ENCODE measurements at places on chromosomes 2 and 18. TPM values are rescaled to one million over a fixed set of nuclear protein-coding genes. Genes with fewer than 3 reads are reported as not detected.

The RAX gene
- polyA plus RNA-seq: not detected

The IRS1 gene
- polyA plus RNA-seq: 0.20 TPM

DNA sequence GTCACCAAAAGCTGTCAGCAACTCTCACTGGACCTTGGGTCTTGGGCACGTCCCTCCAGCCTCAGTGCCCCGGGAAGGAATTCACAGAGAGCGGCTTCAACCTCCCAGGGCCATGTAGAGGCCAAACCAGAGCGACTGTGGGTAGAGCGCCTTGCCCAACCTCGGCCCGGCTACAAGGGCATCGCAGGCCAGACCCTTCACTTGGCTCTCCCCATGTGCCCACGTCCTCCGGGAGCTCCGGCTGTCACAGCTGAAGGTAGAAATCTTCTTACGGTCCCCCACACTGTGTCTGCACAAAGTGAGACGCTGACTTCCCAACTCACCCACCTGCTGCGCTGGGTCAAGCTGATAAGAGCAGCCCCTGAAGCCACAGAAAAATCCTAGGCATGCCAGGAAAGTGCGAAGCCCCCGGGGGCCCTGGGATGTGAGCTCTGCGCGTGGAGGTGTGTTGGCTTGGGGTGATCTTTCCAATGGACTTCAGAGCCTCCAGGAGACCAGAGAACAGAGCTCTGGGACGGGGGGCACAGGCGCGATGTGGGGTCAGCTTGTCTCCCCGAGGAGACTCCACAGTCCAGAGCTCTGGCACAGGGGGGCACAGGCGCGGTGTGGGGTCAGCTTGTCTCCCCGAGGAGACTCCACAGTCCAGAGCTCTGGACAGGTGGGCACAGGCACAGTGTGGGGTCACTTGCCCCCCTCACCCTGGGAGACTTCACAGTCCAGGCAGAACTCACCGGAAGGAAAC lies 105.5 kb downstream of the RTP5 start:
- no peak overlapping the region for H3K4me3 ChIP-seq
- no peaks in the 10 kb centered on the region for H3K4me1 ChIP-seq
- H3K36me3 ChIP-seq: no peaks in the 10 kb centered on the region
- H3K27me3 ChIP-seq: no peaks in the 10 kb centered on the region

DNA sequence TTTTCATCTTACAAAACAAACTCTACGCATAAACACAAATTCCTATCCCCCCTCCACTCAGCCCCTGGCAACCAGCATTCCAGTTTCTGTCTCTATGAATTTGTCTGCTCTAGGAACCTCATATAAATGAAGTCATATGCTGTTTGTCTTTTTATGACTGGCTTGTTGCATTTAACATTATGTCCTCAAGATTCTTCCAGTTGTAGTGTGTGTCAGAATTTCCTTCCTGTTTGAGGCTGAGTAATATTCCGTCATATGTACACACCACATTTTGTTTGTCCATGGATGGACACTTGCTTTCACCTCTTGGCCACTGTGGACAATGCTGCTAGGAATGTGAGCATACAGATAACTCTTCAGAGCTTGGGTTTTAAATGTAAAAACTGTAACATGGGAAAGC lies 272.1 kb downstream of the GBX2 start:
- no peak overlapping the region for H3K27ac ChIP-seq
- H3K27me3 ChIP-seq: no peaks in the 10 kb centered on the region
- H3K4me3 ChIP-seq: no peak overlapping the region
- H3K4me1 ChIP-seq: no peaks in the 10 kb centered on the region
- H3K36me3 ChIP-seq: no peaks in the 10 kb centered on the region

DNA sequence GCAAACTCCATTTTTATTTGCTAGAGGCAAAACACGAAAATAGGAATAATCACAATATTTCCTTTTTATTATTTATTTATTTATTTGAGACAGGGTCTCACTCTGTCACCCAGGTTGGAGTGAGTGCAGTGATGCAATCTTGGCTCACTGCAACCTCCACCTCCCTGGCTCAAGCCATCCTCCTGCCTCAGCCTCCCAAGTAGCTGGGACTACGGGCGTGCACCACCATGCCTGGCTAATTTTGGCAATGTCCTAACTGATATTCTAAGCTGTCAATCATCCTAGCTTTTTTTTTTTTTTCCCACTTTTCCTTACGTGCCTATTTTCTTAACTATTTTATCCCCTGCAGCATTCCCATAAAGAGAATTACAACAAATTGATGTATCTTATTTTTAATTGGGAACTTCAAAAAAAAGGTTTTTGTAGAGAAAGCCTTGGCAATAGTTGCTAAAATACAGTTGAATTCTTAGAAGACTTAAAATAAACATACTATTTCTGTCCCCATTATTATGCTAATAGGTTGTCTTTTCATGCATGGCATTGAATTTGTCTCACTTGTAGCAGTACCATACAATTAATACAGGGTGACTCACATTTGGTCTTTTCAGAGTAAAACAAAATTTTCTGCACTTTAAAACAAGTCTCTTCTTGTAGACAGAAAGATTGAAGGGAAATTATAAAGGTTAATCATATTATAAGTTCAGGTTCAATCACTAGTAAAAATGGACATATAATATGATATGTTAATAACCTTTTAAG lies 153.5 kb downstream of the SLC39A10 start:
- DNase-seq: no peak
- no peaks in the 10 kb centered on the region for H3K36me3 ChIP-seq
- no peaks in the 10 kb centered on the region for H3K27me3 ChIP-seq
- no peak overlapping the region for H3K27ac ChIP-seq
- no peak overlapping the region for H3K4me3 ChIP-seq
- H3K4me1 ChIP-seq: no peaks in the 10 kb centered on the region

DNA sequence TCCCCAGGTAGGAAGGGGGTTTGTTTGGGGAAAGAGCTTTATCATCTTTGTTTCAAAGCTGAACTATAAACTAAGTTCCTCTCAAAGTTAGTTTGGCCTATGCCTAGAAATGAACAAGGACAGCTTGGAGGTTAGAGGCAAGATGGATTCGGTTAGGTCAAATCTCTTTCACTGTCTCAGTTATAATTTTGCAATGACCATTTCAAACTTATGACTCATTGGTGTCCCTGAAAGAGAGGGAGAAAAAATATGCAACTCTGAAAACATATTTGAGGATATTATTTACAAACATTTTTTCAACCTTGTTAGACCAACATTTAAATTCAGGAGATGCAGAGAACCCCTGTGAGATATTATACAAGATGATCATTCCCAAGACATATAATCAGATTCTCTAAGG lies 95.7 kb downstream of the EFEMP1 start:
- no peaks in the 10 kb centered on the region for H3K36me3 ChIP-seq
- no peaks in the 10 kb centered on the region for H3K4me1 ChIP-seq
- no peak for DNase-seq

- H3K27ac ChIP-seq: no peak overlapping the region
- no peak for DNase-seq
- H3K27me3 ChIP-seq: no peaks in the 10 kb centered on the region
- no peaks in the 10 kb centered on the region for H3K36me3 ChIP-seq
- H3K4me1 ChIP-seq: no peaks in the 10 kb centered on the region
Observed at GRCh38 chr2:9074930-9075329, 71.4 kb upstream of the MBOAT2 start.

DNA sequence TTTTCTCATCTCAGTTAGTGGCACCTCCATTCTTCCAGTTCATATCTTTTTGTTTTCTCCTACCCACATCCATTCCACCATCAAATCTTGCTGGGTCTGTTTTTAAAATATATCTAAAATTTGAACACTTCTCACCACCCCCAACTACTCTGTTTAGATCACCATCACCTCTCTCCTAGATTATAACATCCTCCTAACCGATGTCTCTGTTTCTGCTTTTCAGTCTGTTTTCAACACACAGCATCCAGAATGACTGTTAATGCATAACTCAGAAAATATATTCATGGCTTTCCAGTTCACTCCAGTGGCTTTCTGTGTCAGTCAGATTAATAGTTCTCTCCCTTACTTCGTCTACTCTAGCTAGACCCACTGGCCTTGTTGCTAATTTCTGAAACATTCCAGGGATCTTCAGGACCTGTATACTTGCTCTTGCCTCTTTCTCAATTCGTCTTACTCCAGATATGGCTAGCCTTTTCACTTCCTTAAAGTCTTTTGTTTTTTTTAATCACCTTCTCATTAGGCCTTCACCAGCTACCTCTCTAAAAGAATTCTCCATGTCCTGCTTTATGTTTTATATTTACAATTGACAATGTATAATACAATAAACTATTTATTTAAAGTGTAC lies 105.3 kb downstream of the COMMD1 start:
- DNase-seq: no peak
- no peaks in the 10 kb centered on the region for H3K36me3 ChIP-seq
- no peak overlapping the region for H3K27ac ChIP-seq
- H3K4me3 ChIP-seq: no peak overlapping the region

- H3K36me3 ChIP-seq: no peaks in the 10 kb centered on the region
- peaks cover 16% of the 10 kb centered on the region for H3K4me1 ChIP-seq
- H3K4me3 ChIP-seq: no peak overlapping the region
- peaks cover 4% of the 10 kb centered on the region for H3K27me3 ChIP-seq
- H3K27ac ChIP-seq: no peak overlapping the region
Observed at GRCh38 chr2:159201360-159202063, 85.0 kb downstream of the WDSUB1 start.

DNA sequence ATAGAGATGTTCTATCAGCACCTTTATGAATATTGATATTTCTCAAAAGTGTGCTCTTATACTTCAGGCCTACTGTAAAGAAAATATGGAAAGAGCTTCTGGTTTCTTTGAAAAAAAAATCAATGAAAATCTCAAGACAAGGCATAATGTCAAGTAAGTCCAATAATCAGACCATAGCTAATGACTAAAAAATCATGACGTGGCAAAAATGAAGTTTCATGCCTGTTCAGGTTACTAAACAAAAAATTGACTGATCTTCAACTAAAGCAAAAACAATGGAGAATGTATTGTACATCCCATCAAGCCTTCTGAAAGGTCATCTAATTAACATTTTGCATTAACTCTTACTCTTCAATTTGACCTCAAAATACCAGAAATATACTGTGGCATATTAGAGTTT lies 824.4 kb downstream of the EPHA4 start:
- no peak overlapping the region for H3K4me3 ChIP-seq
- no peaks in the 10 kb centered on the region for H3K36me3 ChIP-seq
- no peak for DNase-seq
- H3K27ac ChIP-seq: no peak overlapping the region
- no peaks in the 10 kb centered on the region for H3K27me3 ChIP-seq
- H3K4me1 ChIP-seq: no peaks in the 10 kb centered on the region

DNA sequence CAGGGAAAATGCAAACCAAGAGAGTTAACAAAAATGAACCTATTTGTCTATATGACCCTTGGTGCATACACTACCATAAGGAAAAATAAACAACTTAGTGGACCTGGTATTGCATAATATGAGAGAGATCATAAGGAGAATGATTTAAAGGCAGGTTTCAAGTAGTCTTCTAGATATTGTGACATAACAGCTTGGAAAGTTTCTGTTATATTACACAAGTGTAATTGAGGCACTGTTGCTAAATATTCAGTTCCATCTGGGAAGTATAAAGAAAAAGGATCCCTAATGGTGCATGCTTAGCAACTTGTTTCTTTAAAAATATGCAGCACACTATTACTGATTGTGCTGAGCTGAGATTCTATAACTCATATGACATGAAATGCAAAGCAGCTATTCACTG lies 252.2 kb upstream of the SPHKAP start:
- no peak for DNase-seq
- no peaks in the 10 kb centered on the region for H3K4me1 ChIP-seq
- H3K27ac ChIP-seq: no peak overlapping the region

- DNase-seq: no peak
- no peaks in the 10 kb centered on the region for H3K36me3 ChIP-seq
- H3K27me3 ChIP-seq: peaks cover 33% of the 10 kb centered on the region
- H3K27ac ChIP-seq: no peak within 1 kb of the TSS
Observed at GRCh38 chr2:44941551-44942234, at the start of gene SIX3. TSS of gene SIX3 (plus strand) at chr2:44941702. CDS start at chr2:44942105, 403 bp downstream.

All from CD8-positive, alpha-beta memory T cell (primary cell).